ENCODE measurements at places on chromosomes 2 and 18. TPM values are rescaled to one million over a fixed set of nuclear protein-coding genes. Genes with fewer than 3 reads are reported as not detected.

The MTX2 gene
- polyA plus RNA-seq = 128 TPM

The CRYGC gene
- polyA plus RNA-seq = not detected

The CKAP2L gene
- 1.5 TPM for polyA plus RNA-seq

The PPP1R1C gene
- polyA plus RNA-seq = not detected
